GM06990 (cell line): ENCODE measurements at places on chromosomes 4 and X.

DNA sequence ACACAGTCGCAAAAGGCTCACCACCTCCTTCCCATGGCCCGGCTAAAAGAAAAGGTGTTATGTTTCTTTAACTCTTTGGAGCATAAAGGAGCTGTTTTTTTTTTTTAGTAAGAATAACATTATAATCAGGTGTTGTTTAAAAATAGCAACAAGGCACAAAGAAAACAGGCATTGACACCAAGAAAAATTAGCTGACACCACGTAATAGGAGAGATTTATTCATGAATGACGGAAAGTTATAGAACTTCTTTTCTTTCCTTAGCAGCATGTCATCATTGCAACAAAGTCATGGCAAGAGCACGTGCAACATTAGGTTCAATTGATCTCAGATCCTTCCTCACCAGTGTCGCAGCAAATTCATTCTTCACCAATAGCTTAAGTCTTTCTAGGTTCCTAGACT lies 302.9 kb upstream of the ZFP42 start:
- DNase-seq = no peak

- no peak for DNase-seq
Observed at GRCh38 chr4:94941706-94942105, 184.0 kb downstream of the BMPR1B start.

DNA sequence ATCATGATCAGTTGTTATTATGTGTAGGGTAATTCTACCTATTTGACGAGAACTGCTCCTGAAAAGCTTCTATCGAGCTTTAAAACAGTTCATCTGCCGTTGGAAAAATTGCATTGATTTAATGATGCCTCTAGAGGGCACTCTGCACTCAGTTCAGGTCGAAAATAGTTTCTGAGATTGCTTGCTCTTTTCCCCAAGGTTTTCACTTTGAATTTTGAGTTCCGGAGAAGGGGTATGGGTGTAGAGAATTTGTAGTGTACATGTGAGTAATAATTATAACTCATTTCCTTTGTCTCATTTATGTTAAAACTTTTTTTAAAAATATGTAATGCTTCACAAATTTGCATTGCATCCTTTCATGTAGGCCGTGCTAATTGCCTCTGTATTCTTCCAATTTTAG lies 28.4 kb upstream of the TNIP3 start:
- DNase-seq = no peak

DNA sequence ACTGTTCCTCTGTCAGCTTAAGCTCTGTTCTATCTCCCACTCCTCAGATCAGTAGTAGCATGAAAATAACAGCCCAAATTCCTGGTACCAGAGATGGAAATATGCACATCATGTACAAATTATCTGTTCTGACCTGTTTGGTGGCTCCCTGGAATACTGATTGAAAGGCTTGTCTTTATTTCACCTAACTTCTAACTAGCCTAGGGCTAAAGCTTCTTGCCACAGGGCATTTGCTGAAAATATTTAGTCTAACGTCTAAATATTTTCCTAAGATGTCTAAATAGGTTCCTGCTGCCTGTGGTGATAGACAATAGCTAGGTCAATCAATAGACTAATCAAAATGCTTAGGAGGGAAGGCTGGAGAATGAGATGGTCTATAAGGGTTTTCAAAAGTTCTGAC lies 12.9 kb upstream of the PRMT9 start:
- no peak for DNase-seq

GRCh38 chrX:13130816-13131215 lies 86.4 kb upstream of the FAM9C start:
- no peak for DNase-seq

GRCh38 chrX:120647127-120647526 lies 17.3 kb upstream of the C1GALT1C1 start:
- no peak for DNase-seq

DNA sequence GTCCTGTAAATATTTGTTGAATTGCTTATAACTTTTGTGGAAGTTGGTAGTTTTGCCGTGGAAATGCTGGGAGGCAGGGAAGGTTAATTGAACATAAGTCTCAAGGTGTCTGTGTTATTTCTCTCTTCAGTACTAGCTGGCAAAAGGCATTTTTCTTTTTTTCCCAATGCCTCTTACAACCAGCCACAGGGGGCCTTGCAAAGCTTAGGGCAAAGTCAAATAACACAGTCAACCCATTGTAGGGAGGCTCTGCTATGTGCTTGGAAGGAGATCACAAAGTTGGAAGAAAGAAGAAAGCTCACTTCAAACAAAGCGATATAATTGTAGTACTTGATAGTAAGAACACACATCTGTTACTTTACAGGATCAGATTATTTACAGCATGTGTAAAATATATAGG lies 802.6 kb downstream of the PDHA2 start:
- DNase-seq = no peak

DNA sequence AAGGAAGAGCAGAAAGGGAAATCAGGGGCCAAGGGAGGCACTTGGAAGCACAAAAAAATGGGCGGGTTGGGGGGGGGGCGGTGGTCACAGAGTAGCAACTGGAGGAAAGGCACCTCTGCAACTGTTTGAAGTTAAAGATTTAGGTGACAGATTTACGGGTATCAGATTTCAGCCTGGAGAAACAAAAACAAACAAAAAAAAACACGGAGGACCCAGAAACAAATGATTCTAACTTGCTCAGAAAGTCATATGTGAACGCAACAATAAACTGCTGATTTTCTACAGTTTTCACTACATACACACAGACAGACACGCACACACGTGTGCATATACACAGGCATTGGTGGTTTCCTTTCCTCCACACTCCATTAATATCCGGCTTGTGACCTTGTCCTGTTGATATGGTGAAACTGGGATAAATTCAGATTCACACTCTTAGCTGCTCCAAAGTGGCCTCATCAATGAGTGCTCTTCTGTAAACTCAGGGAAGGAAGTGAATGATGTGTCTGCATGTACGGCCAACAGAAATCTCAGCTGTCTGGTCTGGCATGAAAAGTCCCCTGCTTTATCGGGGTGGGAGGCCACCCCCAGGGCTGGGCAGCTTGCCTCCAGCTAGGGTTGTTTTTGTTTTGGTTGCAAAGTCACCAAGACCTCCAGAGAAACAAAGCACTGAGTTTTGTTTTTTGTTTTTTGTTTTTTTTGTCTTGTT lies 54.3 kb downstream of the CHST7 start:
- no peak for DNase-seq

GRCh38 chr4:2087170-2087569 lies 28.0 kb downstream of the NAT8L start:
- DNase-seq = no peak

- DNase-seq = no peak
Observed at GRCh38 chr4:101792056-101792590, 1.6 kb downstream of the BANK1 start.

DNA sequence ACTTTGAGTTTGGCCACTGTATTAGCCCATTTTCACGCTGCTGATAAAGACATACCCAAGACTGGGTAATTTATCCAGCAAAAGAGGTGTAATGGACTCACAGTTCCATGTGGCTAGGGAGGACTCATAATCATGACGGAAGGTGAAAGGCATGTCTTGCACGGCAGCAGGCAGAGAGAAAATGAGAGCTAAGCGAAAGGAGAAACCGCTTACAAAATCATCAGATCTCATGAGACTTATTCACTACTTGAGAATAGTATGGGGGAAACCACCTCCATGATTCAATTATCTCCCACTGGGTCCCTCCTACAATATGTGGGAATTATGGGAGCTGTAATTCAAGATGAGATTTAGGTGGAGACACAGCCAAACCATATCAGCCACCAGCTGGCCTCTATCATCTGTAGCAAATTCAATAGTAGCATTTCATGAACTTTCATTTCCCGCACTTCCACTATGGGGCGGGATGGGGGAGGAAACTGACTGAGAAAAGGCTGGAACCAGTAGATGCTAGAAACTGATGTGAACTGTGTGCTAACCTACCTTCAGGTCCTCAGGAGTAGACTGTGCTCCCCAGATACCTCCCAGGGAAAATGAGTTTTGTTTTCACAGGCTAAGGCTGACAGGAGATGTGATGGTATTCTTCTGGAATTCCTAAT lies 35.3 kb upstream of the LGI2 start:
- no peak for DNase-seq

GRCh38 chrX:123731987-123732669 lies 724 bp downstream of the THOC2 start:
- DNase-seq = peak; percentile 35

DNA sequence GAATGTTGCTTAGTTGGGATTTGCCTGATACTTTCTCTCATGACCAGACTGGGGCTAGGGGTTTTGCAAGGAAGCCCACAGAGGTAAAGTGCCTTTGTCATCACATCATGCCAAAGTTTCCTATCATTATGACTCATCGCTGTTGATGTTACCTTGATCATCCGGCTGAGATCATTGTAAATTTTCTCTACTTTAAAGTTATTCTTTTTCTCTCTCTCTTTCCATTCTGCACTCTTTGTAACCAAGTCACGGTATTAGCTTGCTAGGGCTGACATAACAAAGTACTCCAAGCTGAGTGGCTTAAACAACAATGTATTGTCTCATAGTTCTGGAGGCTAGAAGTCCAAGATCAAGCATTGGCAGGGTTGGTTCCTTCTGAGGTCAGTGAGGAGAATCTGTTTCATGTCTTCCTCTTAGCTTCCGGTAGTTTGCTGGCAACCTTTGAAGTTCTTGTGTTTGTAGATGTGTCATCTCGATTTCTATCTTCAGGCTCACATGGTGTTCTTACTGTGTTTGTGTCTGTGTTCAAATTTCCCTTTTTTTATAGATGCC lies 113.0 kb downstream of the DTHD1 start:
- no peak for DNase-seq

DNA sequence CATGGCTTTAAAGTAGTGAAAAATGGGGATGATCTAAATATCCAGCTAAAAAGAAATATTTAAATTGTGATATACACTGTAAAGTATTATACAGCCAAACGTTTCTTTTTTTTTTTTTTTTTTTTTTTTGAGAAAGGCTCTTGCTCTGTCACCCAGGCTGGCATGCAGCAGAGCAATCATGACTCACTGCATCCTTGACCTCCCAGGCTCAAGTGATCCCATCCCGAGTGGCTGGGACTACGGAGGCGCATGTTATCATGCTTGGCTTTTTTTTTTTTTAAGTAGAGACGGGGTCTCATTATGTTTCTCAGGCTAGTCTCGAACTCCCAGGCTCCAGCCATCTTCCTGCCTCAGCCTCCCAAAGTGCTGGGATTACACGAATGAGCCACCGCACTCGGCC lies 17.1 kb downstream of the SMIM14 start:
- DNase-seq = no peak

DNA sequence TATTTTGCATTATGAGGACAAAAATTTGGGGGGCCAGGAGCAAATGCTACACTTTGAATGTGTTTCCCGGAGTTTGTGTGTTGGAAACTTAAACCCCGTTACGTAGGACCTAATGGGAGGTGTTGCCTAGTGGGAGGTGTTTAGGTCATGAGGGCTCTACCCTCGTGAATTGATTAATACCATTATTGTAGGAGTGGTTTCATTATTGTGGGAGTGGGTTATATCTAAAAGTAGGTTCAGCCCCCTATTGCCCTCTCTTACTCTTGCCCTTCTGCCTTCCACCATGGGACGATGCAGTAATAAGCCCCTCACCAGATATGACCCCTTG lies 15.5 kb downstream of the UBA6 start:
- DNase-seq = no peak

DNA sequence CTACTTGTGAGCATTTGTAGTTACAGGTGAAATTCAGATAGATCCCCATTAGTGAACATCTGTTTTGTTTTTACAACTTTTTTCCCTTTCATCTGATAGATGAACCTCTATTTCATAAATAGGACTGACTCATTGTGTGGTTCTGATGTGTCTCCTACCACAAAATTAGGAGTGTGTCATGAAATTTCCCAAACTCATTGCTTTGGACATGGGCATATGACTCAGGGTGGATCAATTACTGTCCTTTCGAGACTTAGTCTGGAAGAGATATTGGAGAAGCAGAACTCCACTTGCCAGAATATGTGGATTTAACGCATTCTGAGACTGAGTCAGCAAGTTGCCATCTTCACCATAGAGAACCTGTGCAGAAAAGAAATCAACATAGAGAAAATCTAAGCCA lies 53.5 kb upstream of the PCDH10 start:
- DNase-seq = no peak

- no peak for DNase-seq
Observed at GRCh38 chr4:112284166-112284565, 1.5 kb downstream of the TIFA start.

GRCh38 chr4:137545461-137545861 lies 13.2 kb upstream of the PCDH18 start:
- no peak for DNase-seq

- no peak for DNase-seq
Observed at GRCh38 chr4:59387759-59388758, 1812.1 kb upstream of the ADGRL3 start.

GRCh38 chrX:37926700-37927099 lies 79.3 kb upstream of the DYNLT3 start:
- DNase-seq = no peak

GRCh38 chr4:85773372-85773771 lies 298.4 kb downstream of the ARHGAP24 start:
- no peak for DNase-seq

DNA sequence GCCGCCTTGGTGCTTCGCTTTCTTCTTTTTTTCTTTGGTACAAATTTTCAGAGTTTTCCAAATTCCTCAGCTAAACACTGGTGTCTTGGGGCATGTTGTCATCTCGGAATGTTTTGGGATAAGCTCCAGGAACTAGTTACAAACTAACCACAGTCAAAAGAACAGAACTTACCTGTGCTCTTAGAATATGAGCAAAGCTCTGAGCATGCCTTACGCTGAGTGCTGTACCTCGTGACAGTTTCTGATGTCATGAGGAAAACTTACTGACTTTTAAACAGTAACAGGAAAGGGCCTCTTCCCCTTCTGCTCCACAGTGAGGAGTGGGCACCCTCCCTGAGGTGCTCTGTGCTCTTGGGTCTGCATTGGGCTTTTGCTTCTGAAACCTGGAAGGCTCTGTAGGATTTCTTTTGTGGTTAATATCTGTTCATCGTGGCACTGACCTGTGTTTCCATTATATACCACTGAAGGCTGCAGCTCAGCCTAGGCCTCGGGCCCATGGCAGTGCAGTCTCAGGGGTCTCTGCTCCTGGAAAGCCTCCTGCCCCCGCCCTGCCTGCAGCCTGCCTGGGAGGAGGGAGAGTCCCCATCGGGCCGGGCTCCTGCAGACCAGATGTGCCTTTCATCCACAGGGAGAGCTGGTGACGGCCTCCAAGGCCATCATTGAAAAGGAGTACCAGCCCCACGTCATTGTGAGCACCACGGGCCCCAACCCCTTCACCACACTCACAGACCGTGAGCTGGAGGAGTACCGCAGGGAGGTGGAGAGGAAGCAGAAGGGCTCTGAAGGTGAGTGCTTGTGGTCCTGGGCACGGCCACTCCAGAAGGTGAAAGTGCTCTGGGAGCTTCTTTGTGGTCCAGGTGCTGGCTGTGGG lies 48.7 kb downstream of the NOP14 start:
- no peak for DNase-seq

- DNase-seq = no peak
Observed at GRCh38 chrX:24210190-24210589, 60.7 kb downstream of the ZFX start.

DNA sequence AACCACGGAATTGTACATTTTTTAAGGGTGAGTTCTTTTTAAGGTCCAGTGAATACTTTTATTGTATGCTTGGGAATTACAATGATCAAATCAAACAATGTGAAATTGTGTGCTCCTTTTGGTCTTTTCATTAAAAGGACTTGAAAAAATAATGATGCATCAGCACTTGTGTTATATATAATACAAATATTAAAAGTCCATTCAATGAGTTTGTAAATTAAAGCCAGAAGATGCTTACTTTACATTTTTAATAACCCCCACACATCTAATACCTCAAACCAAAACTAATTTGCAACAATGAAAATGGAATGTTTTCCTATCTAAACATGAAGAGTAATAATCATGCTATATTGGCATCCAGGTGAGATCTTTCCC lies 369.8 kb upstream of the LCORL start:
- DNase-seq = no peak
